ENCODE measurements at places on chromosomes 12 and 14. TPM values are rescaled to one million over a fixed set of nuclear protein-coding genes. Genes with fewer than 3 reads are reported as not detected.

Gene TC2N
- polyA plus RNA-seq, result 24.6 TPM

Gene WSCD2
- 1.5 TPM for polyA plus RNA-seq

Gene GPD1
- 174 TPM for polyA plus RNA-seq

Gene RAB35
- polyA plus RNA-seq, result 29.4 TPM

Gene OVCH1
- polyA plus RNA-seq, result 0.28 TPM

Gene GZMB
- 1.3 TPM for polyA plus RNA-seq

Gene OR6C74
- not detected for polyA plus RNA-seq

Gene TEP1
- polyA plus RNA-seq, result 98.8 TPM

Gene NR4A1
- polyA plus RNA-seq, result 139 TPM

Gene GPR65
- 1.2 TPM for polyA plus RNA-seq

Gene DAAM1
- 37.9 TPM for polyA plus RNA-seq

Measured in large intestine (tissue), 12 donors.